ENCODE measurements at places on chromosomes 7 and 10.
A peak's percentile ranks its signal among the peaks of the same experiment; 100 is the strongest.

DNA sequence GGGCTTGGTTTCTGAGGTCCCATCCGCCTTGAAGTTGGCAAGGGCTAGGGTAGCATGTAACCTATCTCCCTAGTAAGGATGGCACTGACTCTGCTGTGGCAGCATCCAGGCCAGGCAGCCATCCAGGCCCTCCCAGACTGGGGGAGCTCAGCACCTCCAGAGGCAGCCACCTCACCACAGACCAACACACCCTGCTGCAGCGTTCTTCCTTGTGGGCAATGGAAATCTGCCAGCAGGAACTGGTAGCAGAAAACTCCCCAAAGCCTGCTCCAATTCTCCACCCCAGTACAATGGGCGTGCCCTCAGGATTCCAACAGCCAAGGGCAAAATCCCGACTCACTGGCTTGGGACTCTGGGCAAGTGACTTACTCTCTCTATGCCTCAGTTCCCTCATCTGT lies 27.5 kb downstream of the DLG5 start:
- DNase-seq: no peak

DNA sequence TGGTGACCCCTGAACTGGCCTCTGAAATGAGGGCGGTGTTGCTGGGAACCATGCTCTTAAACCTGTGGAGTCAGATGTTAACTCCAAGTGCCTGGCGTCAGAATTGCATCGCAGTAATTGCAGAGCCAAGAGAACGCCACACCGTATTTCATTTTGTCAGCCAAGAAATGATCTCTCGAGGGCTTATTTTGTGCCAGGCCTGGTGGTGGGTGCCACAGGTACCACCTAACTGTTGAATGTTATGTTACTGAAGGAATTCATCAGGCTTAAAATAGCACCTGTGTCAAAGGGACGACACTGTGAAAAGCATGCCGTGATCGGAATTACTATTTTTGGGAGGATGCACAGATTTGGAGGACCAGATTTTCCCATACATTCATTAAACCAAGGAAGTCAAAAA lies 51.9 kb upstream of the BAIAP2L1 start:
- no peak for DNase-seq

DNA sequence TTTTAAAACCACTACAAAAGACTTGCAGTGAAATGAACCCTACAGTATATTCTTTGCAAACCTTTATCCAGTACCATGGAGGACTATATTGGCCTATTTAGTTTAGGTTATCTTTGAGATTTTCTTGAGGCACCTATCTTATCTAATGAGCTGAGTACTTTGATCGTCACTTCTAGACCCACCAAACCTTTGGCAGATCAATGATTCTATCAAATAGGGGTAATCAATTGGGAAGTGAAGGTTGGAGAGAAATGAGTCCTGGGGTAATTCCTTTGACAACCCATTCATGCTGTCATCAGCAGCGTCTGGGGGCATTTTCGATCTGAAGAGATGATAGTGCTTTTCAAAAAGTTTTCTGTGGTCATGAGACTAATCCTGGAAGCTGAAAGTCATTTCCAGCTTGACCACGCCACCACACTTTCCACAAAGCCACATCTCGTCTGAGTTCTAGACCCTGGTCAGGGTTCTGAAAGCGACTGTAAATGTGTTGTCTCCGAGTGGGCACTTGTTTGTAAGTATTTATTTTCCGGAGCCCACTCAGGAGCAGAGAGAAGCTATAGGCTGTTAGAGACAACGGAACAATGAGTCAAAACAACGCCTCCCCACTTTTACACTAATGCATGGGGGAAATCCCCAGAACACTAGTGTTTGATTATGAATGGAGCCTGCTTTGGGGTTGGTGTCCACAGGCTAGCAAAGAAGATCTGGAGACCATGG lies 4.8 kb downstream of the EGR2 start:
- DNase-seq: peak; percentile 41

GRCh38 chr10:30439931-30440330 lies 5.9 kb downstream of the MAP3K8 start:
- DNase-seq: no peak

DNA sequence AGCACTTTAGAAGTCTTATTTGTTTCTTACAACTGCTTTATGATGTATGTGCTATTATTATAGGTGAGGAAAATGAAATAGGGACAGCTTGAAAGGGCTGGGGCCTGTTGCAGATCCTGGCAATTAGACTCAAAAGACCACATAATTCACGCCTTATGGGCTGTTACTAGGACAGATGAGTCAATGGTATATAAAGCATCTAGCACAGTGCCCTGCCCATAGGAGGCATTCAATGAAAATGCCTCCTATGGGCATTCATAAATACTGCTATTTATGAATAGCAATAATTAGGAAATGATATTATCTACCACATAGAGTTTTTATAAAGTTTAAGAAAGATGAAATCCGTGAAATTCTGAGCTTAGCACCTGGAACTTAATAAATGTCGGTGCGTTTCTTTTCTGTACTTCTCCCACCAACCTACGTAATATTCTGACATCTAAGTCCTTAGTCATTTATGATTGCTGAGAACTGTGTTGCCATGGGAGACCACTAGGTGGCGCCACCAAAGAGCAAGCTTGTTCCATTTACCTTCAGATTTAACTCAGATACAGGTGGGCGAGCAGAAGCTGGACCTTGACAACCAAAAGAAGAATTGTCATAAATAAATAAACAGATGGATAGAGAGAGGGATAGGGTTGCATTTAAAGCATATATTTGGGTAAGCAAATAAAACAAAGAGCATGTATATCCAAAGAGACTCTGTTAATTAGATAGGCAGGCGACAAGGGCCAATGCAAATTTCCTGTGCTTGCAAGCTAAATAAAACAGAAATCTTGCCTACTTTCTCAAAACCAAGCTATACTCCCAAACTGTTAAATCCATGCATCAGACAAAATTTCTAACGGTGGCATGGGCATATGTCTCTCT lies 699.9 kb downstream of the INHBA start:
- DNase-seq: no peak

GRCh38 chr10:6017781-6018354 lies 40.5 kb upstream of the IL15RA start:
- no peak for DNase-seq

DNA sequence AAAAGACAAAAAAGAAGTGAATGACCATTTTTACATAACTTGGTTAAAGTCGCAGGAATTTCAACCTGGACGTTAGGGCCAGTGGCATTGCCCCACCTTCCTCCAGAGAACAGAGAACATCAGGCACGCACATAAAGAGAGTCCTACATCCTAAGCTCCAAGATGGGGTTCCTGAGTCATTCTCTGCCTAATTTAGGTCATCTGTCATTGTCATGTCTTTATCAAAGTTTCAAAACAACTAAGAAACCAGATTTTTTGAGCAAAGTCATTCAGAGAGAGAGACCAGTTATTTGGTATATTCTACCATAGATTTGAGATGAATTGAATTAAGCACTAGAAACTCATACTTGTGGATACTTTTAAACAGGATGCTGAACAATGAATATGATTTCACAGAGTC lies 241.7 kb downstream of the CALN1 start:
- DNase-seq: no peak

- DNase-seq: peak; percentile 18
These were observed 16.5 kb downstream of the AIFM2 start for GRCh38 chr10:70115948-70116682.

GRCh38 chr7:123075838-123076467 lies 80.5 kb upstream of the TAS2R16 start:
- no peak for DNase-seq

- DNase-seq: no peak
These were observed 494.7 kb upstream of the PFKP start for GRCh38 chr10:2572611-2573010.

- DNase-seq: no peak
These were observed 1.4 kb upstream of the IL6 start for GRCh38 chr7:22725585-22725984.

- DNase-seq: peak; percentile 2
These were observed 822 bp downstream of the SAMD9L start for GRCh38 chr7:93147363-93147762.

GRCh38 chr10:106076496-106076895 lies 1088.0 kb downstream of the SORCS1 start:
- DNase-seq: no peak

All from stimulated activated CD8-positive, alpha-beta memory T cell treated with anti-CD3 and anti-CD28 coated beads, Interleukin-7, amount 100 ng/mL, for 1 hour (primary cell).